GDM1 (cell line): ENCODE measurements at places on chromosomes 16 and 17.

- no peak for DNase-seq
Observed at GRCh38 chr17:20955427-20956323, 87.1 kb downstream of the USP22 start.

- no peak for DNase-seq
Observed at GRCh38 chr16:11032922-11033291, 88.5 kb downstream of the CLEC16A start.

- DNase-seq: no peak
Observed at GRCh38 chr16:56558024-56558747, 6.7 kb upstream of the MT4 start.

DNA sequence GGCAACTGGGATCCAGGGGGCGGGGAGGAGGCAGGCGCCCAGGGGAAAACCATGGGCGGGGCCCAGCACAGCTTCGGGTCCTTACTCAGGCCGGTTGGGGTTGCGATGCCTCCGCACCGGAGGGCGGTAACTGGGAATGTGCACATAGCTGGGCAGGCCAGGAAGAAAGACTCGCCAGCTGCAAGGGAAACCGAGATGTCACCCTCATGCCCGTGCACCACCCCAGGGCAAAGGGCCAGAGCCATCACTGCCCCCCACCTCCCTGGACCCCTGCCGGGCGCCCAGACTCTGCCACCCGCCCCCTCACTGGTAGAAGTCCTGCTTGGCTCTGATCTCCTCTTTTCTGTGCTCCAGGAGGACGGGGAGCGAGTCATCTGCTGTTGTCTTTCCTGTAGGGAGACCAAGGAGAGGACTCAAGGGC, 6.7 kb downstream of the ALOX12B start:
- DNase-seq: no peak

DNA sequence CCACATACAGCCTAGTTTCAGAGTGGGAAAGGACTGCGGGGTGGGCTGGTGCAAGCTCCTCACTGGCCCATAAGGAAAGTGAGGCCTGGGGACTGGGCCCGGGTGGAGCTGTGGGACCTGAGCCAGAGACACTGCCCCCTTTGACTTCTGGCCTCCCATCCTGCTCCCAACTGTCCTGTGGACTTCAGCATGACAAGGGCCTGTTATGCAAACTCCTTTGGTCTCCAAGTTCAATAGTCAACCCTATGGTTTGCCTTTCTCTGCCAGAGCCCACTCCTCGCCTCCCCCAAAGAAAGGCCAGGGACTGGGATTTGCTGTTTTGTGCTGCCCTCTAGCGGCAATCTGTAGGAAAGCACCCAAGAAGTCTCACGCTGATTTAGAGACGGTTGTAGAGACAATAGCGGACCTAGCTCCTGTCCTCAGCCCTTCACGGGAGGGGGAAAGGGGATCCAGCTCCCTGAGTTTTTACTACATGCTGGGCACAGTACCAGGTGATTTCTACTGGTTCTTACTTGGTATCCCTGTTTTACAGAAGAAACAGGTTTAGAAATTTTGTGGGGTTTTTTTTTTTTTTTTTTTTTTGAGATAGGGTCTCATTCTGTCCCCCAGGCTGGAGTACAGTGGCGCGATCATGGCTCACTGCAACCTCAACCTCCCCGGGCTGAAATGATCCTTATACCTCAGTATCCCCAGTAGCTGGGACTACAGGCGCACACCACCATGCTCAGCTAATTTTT, 1.2 kb upstream of the TLCD3B start:
- DNase-seq: peak; percentile 48

DNA sequence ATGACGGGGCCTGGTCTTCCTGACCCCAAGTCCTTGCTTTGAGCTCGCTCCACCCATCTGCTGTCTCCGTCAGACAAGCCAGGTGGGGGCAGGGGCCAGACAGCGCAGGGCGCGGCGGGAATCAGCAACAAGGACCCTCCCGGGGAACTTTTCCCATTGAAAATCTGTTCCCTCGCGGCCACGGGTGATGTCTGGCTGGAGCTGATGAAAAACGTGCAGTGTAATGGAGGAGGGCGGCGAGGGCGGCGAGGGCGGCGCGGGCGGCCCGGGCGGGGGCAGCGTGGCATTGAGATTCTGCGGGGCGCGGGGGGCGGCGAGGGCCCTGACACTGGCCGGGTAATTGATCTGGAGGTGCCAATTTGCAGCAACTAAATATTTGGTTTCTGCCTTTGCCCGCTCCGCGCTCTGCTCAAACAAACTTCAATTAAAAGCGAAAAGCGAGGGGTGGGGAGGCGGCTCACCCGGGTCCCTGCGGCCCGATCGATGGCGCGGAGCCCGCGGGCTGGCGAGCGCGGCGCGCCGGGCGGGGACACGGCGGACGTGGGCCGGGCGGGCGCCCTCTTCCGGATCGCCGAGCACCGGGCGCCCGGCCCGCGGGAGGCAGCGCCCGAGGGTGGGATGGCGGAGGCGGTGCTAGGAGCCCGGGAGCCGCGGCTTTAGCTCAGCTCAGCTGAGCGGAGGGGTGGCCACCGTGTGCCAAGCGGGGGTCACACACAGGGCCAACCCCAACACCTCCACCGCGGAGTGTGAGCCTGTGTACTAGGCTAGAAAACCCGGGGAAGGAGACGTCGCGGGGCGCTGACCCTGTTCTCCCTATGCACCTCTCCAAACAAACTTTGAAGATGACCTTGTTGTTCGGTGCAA, 32.4 kb downstream of the DCAKD start:
- no peak for DNase-seq

GRCh38 chr17:42347198-42347597, 41.0 kb downstream of the STAT3 start:
- no peak for DNase-seq

DNA sequence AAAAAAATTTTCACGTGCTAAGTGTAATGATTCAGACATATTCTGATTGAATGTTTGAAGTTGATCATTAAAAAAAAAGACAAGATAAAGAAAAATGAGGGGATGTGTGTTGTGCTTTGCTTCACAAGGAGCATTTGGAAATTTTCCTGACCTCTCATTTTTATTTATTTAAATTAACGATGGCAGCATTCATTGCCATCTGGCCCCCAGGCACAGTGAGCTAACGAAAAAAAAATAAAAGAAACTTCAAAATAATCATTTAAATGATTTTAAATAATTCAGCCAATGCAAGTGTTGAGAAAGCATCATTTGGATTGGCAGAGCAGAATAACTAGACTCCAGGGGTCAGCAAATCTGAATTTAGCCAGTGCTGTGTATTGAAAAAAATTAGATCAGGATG, 1037.2 kb downstream of the CDH11 start:
- DNase-seq: no peak

GRCh38 chr17:7191069-7191468, 11.9 kb upstream of the ASGR1 start:
- DNase-seq: no peak

DNA sequence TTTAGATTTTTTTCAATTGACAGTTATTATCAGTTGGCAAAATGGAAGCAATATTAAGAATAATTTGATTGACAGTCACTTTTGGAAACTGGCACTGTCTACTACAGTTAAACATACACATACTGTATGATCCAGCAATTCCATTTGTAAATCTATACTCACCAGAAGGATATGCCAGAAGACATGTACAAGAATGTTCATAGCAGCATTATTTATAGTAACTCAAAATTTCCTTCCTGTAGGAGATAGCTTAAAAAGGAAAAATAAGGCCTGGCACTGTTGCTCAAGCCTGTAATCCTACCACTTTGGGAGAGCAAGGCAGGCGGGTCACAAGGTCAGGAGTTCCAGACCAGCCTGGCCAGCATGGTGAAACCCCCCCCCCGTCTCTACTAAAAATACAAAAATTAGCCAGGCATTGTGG, 89.3 kb downstream of the VMP1 start:
- DNase-seq: no peak

DNA sequence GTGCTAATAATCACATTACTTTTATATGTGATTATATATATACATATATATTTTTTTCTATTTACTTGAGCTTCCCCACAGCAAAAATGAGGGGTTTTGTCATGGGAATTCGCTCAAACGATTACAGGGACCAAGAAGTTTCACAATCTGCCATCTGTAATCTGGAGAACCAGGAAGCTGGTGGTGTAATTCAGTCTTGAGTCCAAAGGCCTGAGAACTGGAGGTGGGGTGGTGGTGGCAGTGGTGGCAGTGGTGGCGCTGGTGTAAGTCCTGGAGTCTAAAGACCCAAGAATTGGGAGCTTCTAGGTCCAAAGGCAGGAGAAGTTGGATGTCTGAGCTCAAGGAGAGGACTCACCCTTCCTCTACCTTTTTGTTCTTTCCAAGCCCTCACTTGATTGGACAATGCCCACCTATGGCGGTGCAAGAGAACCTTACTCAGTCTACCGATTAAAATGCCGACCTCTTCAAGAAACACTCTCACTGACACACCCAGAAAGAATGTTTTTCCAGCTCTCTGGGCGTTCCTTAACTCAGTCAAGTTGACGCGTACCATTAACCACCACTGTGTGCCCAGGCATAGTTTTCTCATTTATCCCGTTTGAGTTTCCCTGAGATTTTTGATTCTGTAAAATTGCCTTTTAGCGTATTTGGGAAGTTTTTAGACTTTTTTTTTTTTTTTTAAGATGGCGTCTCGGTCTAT, 31.9 kb downstream of the POLR2A start:
- no peak for DNase-seq

- no peak for DNase-seq
Observed at GRCh38 chr16:14345512-14346115, 274.5 kb downstream of the MRTFB start.

DNA sequence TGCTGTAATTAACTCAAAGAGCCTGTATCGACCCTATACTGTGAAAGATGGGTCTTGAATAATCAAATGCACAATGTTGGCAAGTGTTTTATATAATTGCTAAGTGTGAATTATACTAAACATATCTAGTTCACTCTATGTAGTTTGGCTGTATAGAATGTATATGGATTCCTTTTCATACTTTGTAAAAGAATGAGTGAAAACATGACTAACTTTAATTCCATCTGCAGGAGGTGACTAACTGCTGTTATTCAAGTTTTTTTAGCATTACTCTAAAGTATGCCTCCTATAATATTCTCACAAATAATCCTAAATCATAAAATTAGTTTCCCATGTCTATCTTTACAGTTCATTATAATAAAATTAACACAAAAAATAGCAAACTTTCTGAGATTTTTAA, 394.0 kb upstream of the MON1B start:
- no peak for DNase-seq

DNA sequence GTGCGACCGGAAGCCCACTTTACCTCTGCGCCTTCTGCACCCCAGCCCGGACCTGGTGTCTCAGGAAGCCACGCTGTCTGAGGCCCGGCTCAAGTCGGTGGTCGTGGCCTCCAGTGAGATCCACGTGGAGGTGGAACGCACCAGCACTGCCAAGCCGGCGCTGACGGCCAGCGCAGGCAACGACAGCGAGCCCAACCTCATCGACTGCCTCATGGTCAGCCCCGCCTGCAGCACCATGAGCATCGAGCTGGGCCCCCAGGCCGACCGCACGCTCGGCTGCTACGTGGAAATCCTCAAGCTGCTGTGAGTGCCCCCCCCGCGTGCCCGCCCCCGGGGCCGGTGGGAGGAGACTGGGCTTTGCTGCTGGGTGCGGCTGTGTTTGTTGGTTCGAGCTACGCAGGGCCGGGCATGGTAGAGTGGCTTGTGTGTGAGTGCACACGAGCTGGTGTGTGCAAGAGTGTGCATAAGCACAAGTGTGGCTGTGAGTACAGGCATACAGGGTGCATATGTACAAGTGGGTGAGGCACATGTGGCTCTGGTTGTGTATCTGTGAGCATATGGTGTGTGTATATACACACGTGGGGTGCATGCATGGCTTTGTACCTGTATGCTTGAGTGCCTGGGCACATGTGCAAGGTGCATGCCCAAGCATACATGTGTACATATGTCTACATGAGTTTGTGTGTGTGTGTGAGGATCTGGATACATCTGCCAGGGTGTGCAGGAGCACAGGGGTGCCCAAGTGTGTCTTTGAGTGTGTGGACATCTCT, 100.6 kb upstream of the PLCG2 start:
- DNase-seq: no peak

DNA sequence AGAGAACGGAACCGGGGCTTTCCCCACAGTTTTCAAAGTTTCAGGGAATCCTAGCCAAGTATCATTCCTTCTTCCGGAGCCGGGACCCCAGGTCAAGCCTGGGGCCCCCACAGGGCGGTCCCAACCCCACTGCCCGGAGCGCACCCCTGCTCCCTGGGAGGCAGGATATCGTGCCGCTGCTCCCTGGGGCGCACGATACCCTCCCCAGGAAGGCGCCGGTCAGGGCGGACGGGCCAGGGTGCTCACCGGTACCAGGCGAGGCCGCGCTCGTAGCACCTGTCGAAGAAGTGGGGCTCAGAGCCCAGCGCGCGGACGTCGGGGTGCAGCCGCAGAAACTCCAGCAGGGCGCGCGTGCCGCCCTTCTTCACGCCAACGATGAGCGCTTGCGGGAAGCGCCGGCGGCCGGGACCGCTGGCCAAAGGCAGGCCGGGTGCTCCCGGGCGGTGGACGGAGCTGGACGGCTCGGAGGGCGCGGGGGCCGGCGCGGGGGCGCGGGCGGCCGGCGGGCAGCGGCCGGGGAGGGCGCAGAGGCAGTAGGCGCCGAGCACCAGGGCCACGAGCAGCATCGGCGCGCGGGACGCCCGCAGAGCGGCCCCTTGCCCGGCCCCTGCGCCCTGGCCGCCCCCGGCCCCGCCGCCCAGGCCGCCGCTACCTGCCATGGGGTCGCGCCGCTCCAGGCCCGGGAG, 407 bp downstream of the HS3ST6 start:
- no peak for DNase-seq

DNA sequence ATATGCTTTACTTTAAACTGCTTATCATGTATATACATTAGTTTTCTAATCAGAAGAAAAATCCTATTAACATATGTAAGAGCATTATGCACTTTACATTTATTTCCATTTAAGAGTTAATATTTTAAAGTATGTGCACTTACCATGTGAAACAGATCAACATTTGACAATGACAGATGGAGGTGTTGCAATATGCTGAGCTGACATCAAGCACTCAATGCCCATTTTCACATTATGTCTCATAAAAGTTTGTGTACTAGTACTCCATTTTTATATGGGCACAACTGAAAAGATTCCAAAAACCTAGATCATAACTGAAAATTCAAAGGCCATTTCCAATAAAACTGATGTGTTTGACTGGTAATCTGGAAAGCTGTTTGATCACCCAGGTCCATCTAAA, 420.9 kb upstream of the SOX9 start:
- DNase-seq: no peak

GRCh38 chr16:80202831-80203413, 337.9 kb upstream of the DYNLRB2 start:
- DNase-seq: no peak

DNA sequence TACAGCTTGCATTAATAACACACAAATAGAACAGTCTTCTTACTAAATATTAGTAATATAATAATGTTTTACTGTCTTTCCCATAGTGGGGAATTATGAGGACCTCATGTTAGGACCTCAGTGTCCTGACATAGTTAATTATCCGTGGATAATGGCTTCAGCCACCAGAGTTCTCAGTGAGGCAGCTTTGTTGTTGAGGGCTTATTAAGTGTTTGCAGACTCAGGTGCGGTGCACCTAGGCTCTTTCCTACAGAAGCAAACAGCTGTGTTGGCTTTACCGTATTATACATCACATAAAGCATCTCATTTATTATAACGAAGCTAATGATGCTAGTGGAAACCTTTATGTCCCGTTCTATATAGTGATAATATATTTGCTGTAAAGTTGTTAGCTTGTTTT, 246.7 kb downstream of the FTO start:
- no peak for DNase-seq

- DNase-seq: no peak
Observed at GRCh38 chr16:79154086-79154485, 446.5 kb downstream of the MAF start.
